ENCODE measurements at places on chromosomes 5 and 9.

- no peak for DNase-seq
Observed at GRCh38 chr5:8034852-8035251, 165.9 kb downstream of the MTRR start.

DNA sequence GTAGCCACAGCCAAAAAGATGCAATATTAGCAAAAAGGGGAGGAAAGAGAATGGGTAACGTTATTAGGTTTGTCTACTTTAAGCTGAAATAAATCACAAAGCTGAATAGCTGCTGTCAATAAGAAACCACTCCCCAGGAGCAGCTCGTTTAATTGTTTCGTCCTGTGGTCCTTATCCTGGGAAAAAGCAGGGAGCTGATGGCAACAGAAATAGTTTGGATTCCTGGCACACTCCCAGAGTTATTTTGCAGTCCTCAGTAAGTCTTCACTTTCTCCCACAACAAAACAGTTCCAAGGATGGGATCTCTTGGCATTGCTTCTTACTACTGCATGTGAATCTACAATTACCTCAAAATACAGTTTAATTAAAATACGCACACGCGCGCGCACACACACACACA, 28.8 kb downstream of the FRMD3 start:
- no peak for DNase-seq

DNA sequence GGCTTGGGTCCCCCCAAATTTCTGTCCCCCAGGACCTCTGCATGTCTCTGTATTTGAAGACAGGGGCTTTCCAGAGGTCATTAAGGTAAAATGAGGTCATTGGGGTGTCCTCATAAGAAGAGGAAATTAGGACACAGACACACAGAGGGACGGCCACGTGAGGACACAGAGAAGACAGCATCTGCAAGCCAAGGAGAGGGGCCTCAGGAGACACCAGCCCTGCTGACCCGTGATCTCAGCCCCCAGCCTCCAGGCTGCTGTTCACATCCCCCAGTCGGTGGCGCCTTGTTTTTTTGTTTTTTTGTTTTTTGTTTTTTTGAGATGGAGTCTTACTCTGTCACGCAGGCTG, 1.2 kb upstream of the CCDC183 start:
- no peak for DNase-seq

GRCh38 chr5:88235346-88235745, 33.3 kb downstream of the TMEM161B start:
- DNase-seq = no peak

DNA sequence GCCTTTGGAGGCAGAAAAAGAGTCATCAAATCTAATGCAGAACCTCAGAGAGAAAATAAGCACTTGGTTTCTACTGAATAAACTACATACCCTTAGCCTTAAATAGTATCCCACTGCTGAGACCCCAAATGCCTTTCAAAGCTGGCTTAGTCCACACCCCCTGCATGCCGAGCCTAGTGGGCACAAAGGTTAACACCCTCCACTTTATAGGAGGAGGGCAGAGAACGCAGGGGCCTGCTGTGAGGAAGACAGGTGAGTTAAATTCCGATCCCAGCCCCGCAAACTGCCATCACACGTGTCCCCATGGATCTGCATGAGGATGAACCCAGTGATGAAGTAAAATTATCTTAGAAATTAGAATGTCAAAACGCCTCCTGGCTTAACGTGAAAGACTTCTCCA, 19.5 kb upstream of the HSD17B3 start:
- DNase-seq = no peak

GRCh38 chr9:134100040-134100439, 32.2 kb upstream of the BRD3 start:
- DNase-seq = no peak

GRCh38 chr9:85522459-85523092, 219.2 kb downstream of the AGTPBP1 start:
- DNase-seq = no peak

- no peak for DNase-seq
Observed at GRCh38 chr9:134556531-134557068, 85.0 kb upstream of the COL5A1 start.

DNA sequence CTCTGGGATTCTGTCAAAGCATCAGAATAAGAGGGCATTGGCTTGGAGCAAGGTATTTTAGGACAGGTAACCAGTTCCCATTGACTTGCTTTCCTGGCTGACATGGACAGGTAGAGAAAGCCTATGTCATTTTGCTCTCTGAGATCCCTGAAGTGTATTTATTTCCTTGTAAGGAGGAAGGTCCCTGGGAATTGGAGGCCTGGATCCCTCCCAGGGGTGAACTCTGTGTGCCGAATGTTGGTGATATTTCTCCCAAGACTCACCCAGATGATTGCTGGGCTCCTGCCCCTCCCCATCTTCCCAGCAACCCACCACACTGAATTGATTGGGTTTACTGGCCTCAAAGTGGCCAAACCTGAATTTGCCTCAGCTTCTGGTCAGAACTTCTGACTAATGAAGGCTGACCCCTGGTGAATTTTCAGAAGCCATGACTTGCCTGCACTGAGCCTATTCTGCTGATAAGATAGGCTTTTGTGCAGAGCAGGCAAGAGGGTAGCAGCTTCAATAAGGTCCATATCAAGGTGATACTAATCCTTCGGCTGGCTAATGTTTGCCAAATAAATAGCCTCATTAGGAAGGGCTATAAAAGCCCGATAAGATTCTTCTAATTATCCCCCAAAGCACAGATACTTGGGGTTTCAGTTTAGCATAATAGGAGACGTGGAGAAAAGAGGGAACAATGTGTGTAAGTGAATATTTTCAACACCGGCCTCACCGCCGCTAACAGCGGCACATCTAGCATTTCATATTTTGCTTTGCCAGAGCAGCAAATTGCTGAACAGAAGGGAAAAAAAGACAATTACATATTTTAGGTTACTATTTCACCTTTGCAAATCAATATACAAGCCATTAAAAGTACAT, 152.9 kb upstream of the PITX1 start:
- DNase-seq = no peak

GRCh38 chr5:68683632-68684036, 410.2 kb upstream of the SLC30A5 start:
- DNase-seq = no peak

GRCh38 chr9:95572381-95573151, 55.8 kb upstream of the PTCH1 start:
- no peak for DNase-seq

- no peak for DNase-seq
Observed at GRCh38 chr5:71893451-71893850, 174.4 kb downstream of the CARTPT start.

GRCh38 chr5:42767491-42768105, 11.0 kb downstream of the CCDC152 start:
- DNase-seq = peak; percentile 13

GRCh38 chr9:5587024-5587423, 41.9 kb upstream of the RIC1 start:
- DNase-seq = no peak

- DNase-seq = no peak
Observed at GRCh38 chr5:175798626-175799025, 72.8 kb upstream of the CPLX2 start.
